ENCODE measurements at places on chromosomes 5 and 9.
A peak's percentile ranks its signal among the peaks of the same experiment; 100 is the strongest.

DNA sequence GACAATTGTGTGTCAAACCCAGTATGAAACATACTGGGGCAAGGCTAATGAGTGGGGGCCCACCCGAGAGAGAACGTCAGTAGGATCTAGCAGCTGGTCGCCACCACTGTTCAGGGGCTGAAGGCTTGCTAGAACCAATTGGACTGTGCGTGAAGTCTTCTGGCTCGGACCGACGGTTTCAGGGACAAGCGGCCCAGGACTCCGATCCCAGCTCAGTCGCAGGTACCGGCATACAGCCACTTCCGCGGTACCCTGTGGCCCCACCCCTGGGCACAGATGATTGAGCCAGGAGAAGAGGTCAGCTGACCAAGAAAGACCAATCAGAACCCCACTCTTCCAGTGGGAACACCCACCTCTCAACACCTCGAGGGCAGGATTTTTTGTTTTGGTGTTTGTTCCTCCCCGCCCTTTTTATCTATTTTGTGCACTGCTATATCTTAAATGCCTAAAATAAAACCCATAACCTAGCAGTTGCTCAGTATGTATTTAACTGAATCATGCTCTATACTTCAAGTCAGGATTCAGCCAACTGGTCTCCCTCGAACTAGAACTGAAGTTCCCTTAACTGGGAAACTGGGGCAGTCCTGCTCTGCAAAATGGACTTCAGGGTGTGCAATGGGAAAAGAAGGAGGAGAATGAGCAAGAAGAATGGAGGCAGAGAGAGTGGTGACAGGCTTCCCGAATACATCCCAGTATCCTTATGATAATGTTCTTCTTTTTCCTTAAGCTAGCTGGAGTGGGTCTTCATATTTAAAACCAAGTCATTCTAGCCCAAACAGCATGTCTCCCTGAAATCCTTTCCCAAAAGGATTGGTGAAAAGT, 21.1 kb upstream of the CPEB4 start:
- DNase-seq, result no peak

DNA sequence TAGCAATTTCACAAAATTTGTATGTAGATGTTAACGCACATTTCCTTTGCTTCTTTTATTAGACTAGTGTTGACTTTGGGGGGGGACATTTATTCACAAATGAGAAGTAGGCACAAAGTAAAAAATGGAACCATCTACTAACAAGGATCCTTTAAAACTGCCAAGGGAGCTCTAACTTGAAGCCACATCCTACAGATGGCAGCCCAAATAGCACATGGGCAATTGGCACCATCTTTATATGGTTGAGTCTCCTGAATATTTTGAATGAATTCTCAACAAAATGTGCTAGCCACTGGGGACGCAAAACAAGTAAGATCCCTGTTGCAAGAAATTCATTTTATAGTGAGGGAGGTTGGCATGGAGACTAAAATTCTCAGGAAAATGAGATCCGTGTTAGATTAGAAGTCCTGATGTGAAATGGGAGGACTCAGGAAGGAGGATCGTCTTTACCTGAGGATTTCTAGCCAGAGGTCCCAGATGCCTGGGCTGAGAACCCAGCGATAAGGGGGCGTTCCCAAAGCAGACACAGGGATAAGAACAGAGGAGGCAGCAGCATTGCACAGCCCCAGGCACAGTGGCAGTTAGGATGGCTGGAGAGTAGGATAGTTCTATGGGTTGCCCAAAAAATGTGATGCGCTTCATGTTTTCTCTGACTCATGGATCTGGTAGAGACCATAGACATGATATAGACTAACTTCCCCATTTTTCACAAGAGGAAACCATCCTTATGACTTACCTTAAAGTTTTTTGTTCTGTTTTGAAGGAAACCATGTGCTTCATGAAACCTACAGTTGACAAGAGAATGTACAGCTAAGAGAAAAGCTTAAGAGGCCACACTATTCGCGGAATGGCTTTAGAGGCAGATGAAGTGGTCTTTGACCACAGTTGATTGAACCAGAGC, 37.4 kb downstream of the C9orf152 start:
- DNase-seq, result no peak

DNA sequence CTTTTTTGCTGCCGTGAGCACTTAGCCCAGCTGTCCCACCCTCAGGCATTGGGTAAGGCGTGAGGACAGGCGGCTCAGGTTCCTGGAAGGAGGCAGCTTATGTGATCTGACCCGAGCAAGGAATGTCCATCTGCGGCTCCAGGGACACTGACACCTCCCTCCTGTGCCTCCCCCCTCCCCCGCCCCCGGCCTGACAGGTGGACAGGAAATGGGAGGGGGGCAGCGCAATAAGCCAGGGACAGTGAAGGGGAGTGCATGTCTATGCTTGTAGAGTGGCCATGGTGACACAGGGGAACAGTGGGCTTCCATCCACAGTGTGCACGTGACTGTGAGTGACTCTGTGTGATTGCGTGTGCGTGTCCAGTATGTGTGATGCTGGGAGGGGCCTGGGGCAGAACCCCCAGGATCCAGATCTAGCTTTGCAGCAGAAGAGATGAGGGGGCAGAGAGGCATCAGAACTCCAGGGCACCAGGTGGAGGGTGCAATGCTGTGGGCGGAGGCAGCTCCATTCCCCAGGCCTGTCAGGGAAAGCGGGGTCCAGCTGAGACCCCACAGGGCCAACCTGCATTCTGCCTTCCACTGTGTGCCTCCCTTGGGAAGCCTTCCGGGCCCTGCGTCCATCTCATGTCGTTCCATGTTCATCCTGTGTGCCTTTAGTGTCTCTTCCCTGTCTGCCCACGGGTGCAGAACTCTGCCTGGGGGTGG, 30.5 kb downstream of the CNTFR start:
- no peak for DNase-seq

DNA sequence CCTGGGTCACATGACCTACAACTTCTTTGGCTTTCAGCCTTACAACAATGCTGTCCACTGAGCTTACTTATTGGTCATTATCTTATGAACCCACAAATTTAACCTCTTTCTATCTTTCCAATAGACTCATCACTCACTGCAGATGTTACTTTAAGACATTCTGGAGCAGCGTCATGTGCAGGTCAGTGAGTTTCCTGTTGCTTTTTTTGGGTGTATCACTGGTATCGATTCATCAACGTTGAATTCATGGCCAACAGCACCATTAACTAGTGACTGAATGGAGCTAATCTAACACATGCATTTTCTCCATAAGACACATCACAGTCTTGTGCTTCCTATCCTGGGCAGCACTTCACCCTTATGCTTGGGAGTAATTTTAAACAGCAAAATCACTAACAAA, 672.6 kb upstream of the CDH18 start:
- no peak for DNase-seq

- DNase-seq, result no peak
These were observed 41.4 kb downstream of the FAT2 start for GRCh38 chr5:151549713-151550112.

DNA sequence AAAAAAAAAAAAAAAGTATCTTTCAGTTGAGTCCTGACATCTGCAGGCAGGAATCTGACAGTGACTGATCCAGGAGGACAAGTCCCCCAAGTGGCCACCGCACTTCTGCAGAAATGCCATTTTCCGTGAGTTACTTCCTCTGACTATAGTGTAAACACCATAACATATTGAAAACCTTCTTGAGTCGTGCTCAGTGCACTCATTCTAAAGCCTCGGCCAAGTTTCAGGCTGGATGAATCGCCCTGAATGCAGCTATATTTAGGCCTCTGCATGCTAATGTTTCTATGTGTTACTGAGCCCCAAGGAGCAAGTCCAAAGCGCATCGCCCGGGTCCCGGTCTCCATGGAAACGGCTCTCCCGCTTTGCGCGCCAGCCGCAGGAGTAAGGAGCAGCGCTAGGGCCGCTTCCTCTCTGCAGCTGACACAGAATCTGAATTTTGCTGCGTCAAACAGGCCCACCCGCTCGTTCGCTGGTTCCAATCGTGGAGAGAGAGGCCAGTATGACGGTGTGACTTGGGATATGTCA, 335.4 kb downstream of the MSX2 start:
- peak; percentile 84 for DNase-seq

- no peak for DNase-seq
These were observed 176.9 kb downstream of the RAB3C start for GRCh38 chr5:58759745-58760144.

DNA sequence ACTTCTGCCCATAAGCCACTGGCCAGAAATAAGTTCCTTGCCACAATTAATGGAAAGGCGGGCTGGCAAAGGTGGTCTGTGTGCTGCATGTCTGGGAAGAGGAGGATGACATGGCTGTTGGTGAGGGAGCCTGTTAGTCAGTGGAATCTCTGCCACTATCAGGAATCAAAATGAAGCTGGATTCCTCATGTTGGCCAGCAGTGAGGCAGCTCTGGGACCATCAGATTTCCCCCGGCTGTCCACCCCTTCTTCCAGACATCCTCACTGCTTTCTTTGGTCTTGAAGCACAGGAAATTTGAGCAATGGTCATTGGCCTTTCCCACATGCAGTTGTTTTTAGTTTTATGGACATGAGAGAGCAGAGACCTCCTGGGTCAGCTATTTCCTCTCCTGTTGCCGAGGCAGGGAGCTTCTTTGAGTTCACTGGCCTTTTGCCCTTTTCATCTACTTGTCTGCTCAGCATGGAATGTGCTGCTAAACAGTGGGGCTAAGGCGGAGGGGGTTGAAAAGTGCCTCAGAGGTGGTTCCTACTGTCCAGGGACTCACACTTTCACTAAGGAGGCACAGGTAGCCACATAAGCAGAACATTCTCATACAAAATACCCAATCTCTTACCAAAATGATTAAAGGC, 34.8 kb upstream of the NEURL1B start:
- DNase-seq, result no peak

DNA sequence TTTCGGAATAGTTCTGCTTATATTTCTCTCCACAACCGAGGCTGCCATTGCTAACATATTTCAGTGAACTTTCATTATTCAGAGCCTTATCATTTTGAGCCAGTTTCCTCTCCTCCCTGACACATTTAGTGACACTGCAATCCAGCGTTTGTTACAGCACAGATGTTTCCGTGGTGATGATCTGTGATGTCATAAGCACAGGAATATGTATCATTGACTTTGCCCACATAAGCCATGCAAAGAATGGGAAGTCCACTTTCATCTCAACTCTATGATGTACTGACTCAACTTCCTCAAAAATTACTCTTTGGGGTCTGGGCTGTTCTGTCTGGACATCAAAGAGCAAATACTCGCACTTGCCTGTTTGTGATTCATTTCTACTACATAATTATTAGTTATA, 291.8 kb downstream of the EBF1 start:
- DNase-seq, result no peak

GRCh38 chr5:122362361-122362760, 50.3 kb downstream of the SNCAIP start:
- no peak for DNase-seq

DNA sequence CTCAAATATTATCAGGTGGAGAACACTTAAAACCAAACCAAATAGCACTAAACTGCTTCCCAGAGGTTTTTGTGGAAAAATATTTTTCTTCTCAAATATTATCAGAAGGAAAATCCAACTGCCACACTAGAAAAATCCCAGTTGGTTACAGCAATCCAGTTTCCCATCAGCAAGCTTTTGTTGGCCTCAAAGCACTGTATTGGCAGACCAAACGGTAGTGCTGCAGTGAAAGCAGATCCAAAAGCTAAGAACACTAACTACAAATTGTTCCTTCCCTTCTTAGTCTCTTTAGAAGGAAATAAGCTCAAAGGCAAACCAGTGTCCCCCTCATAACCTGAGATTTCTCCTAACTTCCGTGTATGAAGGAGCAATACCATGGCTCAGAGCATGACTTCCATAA, 105.3 kb downstream of the TRIM36 start:
- no peak for DNase-seq

GRCh38 chr5:153813901-153814300, 224.8 kb downstream of the FAM114A2 start:
- no peak for DNase-seq

GRCh38 chr5:52825826-52826225, 38.1 kb downstream of the ITGA1 start:
- DNase-seq, result no peak

DNA sequence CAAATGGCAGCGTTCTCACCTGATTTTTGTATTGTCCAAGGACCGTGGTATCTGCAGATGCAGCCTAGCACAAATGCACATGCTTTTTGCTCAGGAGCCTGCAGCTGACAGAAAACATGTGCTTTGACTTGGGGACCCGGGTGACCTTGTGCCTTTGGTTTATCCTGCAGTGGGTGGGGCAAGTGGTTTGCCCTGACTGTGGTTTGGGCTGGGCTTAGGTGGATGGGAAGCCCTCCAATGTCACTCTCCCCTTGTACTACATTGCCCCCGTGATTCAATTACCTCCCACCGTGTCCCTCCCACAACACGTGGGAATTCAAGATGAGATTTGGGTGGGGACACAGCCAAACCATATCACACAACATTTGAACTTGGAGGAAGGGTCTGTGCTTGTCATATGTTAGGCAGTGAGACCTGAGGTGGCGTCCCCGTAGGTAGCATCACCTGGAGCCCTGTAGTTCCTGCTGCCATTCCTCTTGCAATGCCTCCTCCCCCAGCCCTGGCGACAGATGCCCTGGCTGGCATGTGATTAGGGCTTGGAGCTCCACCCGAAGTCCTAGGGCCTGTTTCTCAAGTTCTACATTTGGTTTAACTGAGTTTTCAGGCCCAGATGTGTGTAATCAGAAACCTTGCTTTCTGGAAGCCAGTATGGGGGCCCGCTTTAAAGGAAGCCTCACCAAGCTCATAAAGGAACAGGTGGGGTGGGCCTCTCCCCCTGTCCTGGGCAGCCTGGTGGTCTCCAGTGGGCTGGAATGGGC, 2.1 kb downstream of the ANKRD33B start:
- no peak for DNase-seq

GRCh38 chr9:115923903-115924668, 229.5 kb upstream of the PAPPA start:
- DNase-seq, result no peak

DNA sequence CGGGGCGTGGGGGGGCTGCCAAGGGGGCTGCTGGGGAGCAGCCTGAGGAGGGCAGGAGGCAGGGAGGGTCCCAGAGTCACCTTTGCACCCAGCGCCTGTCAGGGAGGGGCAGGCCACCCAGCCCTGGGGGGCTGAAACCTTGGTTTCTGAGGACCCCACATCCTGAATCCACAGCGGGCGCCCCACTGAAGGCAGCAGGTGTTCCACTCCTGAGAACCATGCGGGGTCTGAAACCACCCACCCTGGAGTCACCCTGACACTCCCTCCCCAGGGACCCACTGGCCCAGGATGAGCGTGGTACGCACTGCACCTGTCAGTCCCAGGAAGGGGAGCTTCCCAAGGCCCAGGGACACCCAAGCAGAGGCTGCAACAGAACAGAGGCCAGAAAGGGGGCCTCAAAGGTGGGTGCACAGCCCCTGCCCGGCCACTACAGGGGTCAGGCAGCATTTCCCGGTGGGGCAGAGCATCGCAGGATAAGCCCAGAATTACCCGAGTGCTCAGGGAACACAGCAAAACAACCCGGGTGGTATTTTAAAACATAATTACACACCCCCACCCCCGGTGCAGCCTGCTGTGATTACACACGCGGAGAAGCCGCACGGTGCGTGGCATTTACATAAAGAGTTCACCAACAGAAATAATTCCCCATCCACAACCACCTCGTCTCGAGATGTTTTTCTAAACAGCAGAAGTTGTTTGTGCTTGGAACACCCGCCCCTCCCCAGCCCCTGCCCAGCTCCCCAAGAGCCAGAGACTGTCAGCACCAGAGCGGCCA, 57.3 kb upstream of the UBAC1 start:
- no peak for DNase-seq

GRCh38 chr9:105757496-105758251, 63.3 kb downstream of the TMEM38B start:
- no peak for DNase-seq

GRCh38 chr5:118366429-118366828, 621.9 kb downstream of the DTWD2 start:
- no peak for DNase-seq

- DNase-seq, result peak; percentile 92
These were observed 5.5 kb downstream of the NSMF start for GRCh38 chr9:137453643-137454081.
